ENCODE measurements at places on chromosomes 16 and 17.

- peak; percentile 89 for DNase-seq
These were observed 31.4 kb downstream of the B9D1 start for GRCh38 chr17:19331134-19331533.

GRCh38 chr17:75508931-75509361, 6.4 kb downstream of the CASKIN2 start:
- DNase-seq = no peak

DNA sequence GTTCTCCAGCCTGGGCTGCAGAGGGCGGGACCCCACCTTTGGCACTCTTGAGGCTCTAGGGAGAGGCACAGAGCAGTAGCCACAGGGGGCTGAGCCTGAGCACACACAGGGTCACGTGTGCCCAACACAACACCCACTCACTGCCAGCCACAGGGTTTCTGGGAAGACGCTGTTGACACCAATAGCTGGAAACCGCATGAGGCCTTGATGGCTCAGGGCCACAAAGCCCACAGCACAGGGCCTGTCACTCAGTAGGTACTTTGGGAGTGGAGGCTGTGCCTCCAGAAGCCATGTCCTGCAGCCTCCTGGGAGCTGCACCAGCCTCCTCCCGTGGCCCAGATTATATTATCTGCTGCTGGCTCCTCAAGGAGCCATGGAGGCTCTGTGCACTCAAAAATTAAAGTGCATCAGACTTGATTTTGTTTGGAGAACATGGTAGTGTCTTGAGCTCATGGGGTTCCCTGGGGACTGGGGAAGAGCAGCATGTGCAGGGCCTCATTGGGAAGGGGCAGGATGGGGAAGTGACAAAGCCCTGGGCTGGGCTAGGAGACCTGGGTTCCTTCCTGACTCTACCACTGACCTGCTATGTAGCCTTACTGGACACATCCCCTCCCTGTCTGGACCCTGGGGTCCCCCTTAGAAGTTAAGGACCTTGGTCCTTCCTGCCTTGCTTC, 12.5 kb upstream of the SREBF1 start:
- DNase-seq = peak; percentile 60

DNA sequence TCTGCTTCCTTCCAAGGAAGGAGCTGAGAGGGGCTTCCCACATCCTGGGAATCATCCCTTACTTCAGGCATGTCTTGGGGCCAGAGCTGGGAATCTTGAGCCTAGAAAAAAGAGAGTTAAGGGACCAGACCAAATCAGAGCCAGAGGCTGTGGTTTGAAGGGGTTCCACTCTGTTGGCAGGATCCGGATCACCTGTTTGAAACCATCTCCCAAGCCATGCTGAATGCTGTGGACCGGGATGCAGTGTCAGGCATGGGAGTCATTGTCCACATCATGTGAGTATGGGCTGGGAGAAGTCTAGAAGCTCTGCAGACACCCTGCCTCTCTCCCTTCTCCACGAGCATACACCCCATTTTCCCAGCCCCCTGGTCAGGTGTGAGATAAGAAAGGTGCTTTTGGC, 9.7 kb downstream of the PSMB3 start:
- DNase-seq = no peak

GRCh38 chr17:47720196-47720595, 12.8 kb upstream of the TBX21 start:
- no peak for DNase-seq

- no peak for DNase-seq
These were observed 273.5 kb downstream of the UTP18 start for GRCh38 chr17:51533821-51534220.

DNA sequence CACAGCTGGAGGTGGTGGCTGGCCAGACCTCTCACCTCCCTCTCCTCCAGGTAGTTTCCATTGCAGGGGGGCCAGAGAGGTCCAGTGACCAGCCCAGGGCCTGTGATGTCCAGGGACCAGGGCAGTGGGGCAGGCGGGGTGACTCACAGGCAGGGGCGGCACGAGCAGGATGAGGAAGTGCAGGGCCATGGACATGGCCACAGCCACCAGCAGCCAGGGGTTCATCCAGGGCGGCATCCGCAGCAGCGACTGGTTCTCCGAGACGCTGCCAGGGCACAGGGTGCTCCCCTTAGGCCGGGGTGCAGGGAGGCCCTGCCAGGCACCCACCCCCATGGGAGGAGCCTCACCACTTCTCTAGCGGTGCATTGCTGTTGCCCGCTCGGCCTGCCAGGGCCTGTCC, 12.9 kb upstream of the P2RX1 start:
- no peak for DNase-seq

GRCh38 chr17:3641717-3642486, 5.3 kb downstream of the CTNS start:
- no peak for DNase-seq

DNA sequence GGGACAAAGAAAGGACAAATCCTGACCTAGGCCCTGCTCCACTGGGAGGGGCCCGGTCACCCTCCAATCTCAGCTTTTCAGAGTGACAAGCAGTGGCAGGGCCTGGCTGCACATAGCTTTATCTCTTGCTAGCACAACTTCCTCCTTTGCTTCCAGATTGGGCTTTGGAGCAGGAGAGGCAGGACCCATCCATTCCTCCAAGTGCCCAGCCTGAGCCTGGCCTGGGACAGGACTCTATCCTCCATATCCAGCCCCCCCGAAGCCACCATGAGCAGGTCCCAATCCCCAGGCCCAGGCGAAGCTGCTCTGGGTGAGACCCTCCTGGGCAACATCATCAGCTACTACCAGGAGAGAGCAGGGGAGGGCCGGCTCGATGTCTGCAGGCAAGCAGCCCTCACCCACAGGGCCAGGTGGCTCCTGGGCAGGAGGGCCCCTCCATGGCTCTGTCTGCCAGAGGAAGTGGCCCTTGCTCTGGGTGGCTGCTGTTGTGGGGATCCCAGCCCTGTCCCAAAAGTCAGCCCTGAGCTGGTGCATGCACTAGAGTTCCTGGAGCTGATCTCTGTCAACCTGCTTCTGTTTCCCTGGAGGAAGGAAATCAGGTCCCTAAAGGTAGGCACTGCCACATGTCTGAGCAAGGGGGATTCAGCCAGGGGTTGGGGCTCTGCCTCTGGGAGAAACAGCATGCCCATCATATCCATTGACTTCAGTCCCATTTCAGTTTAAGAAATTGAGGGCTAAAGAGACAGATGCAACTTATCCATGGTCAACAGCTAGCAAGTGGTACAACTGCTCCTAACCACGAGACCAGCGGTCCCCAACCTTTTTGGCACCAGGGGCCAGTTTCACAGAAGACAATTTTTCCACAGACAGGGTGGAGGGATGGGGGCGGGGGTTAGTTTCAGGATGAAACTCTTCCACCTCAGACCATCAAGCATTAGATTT, 58.9 kb downstream of the TK2 start:
- DNase-seq = no peak

GRCh38 chr16:56438038-56438437, 12.7 kb upstream of the AMFR start:
- no peak for DNase-seq

DNA sequence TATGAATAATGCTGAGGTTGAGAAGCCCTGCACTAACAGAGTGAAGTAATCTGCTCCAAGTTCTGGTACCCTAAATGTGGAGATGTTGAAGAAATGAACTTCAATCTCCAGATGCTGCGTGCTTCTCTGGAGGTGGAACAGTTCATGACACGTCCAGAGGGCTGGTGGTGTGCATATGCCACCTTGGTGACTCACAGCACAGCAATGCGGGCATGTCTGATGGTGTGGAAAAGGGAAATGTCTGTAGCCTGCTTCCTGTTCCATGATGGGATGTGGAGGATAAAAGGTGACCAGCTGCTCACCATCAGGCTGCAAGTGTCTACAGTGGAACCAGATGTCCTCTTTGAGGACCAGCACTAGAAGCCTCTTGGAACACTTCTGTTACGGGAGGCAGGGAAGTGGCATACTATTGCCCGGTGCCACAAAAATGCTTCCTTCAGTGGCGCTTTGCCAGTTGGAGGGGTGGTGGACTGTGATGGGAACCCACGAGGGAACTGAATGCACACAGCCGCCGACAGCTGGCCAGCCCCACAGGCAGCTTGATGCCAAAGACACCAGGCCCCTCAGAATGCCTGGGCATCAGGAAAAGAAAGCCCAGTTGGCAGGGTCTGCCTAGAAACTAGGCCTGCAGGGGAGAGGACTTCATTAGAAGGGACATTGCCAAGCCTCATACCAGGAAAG, 19.9 kb downstream of the SNX11 start:
- DNase-seq = no peak

DNA sequence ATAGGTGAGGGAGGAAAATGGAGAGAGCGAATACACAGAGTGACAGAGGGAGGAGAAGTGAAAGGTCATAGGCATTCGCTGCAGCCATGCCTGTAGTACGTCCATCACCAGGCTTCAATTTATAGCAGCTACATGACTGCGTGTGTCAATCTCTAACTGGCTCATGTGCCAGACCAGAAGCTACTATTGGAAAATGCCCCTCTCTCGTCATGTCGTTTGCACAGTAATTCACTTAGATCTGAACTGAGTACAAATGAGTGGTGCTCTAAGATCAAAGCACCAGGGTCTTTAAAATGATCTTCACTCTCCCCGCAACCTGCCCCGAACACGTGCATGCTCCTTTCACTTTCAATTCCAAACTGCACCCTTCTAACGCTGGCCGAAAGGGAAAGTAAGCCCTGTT, 51.3 kb downstream of the ADCY9 start:
- DNase-seq = no peak

DNA sequence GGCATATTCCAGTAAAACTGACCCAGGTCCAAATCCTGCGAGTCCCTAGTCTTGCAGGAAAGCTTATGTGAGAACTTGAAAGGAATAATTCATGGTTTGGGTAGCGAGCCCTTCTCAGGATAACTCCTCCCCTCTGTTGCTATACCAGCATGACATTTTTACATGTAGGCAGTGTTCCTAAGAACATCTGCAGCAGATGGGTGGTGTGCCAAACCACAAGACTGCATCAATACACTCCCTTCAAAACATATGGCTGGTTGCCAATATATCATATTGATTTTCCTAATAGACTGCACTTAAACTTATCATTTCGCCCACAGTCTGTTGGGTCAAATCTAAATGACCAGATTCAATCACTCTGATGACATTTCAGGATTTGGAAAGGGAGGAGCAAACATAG, 19.9 kb downstream of the PSME3IP1 start:
- peak; percentile 62 for DNase-seq

GRCh38 chr16:47486856-47487255, 25.7 kb downstream of the PHKB start:
- no peak for DNase-seq

GRCh38 chr17:59607817-59608403, 11.8 kb upstream of the CLTC start:
- DNase-seq = peak; percentile 35

- no peak for DNase-seq
These were observed 36.1 kb downstream of the MEOX1 start for GRCh38 chr17:43625606-43626005.

DNA sequence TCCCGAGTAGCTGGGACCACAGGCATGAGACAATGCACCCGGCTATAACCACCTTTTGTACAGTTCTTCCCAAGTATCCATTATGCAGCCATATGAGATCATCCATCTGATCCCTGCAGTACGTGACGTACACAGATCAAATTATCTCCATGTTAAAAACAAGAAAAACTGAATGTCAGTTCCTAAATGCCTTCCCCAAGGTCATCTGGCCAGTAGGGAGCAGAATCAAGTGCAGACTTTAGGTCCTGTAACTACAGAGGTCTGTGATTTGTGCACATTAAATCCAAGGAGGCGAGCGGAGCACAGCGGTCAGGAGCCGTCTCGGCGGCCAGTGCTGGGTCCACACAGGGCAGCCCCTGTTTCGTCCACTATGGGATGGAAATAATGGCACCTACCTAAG, 23.7 kb downstream of the ZCCHC14 start:
- DNase-seq = no peak

GRCh38 chr17:76848670-76849069, 19.5 kb upstream of the MGAT5B start:
- no peak for DNase-seq

DNA sequence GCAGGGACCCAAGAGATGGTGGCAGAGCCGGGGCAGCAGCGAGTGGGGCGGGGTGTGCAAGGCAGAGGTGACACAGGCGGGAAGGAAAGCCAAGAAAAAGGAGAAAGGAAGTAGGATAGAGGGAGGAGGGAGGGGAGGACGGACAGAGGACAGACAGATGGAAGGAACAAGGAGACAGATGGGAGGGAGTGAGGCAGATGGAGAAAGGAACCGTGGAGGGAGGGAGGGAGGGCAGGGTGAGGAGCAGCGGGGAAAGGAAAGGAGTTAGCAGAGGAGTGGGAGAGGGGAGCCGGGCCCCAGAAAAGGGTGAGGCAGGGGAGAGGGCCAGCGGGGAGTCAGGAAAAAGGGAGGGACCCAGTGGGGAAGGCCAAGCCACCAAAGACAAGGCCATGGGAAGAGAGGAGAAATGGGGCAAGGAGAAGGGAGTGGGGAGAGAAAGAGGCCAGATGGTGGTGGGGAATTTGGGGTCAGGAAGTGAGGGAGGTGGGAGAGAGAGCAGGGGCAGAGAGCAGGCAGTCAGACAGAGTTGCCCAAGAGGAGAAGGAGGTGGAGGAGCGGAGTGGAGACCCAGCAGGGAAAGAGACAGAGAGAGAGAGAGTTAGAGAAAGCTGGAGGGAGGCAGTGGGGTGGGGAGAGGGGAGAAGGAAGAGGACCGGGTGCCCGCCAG, 13.2 kb upstream of the ASGR1 start:
- DNase-seq = no peak

DNA sequence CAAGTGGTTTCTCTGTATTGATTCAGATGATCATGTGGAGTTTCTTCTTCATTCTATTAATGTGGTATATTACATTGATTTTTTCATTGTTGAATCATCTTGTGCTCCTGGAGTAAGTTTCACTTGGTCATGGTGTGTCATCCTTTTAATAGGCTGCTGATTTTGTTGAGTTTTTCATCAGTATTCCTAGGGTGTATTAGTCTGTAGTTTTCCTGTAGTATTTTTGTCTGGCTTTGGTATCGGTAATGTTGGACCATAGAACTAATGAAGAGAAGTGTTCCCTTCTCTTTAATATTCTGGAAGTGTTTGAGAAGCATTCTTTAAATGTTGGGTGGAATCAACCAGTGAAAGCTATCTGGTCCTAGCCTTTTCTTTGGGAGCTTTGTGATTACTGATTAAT, 99.0 kb downstream of the OMG start:
- DNase-seq = peak; percentile 41

DNA sequence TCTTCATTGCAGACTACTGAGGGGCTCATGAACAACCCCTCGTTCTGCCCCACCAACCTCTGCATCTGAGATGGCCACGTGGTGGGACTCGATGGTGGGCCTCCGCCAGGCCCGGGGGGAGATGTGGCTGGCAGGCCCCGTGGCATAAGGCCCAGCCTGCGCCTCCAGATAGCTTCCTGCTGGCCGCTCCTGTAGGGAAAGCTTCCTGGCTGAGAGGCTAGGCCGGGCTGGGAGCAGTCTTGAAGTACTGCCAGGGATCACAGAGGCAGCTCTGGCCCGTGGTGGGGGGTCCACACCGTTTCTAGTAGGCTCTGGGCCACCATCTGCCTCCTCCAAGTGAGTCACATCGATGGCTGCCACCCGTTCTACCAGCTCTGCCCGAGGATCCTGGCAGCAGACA, 7.6 kb downstream of the CAMKK1 start:
- DNase-seq = peak; percentile 60

- DNase-seq = no peak
These were observed 11.0 kb upstream of the ZNHIT3 start for GRCh38 chr17:36475346-36475970.

Measured in cardiac fibroblast (primary cell).